Activated T-helper 9 cell treated with anti-CD3 and anti-CD28 coated beads, Interleukin-2, amount 50 U/mL, for 16 hours (primary cell): ENCODE measurements at places on chromosomes 7 and 10.

- DNase-seq = no peak
Measured at GRCh38 chr10:36671607-36672006, 453.8 kb upstream of the ANKRD30A start.

GRCh38 chr10:76185471-76186301, 754.3 kb downstream of the LRMDA start:
- DNase-seq = no peak

GRCh38 chr7:21327422-21328409, 100.2 kb upstream of the SP4 start:
- no peak for DNase-seq

- DNase-seq = no peak
Measured at GRCh38 chr10:3907514-3907913, 122.5 kb upstream of the KLF6 start.

DNA sequence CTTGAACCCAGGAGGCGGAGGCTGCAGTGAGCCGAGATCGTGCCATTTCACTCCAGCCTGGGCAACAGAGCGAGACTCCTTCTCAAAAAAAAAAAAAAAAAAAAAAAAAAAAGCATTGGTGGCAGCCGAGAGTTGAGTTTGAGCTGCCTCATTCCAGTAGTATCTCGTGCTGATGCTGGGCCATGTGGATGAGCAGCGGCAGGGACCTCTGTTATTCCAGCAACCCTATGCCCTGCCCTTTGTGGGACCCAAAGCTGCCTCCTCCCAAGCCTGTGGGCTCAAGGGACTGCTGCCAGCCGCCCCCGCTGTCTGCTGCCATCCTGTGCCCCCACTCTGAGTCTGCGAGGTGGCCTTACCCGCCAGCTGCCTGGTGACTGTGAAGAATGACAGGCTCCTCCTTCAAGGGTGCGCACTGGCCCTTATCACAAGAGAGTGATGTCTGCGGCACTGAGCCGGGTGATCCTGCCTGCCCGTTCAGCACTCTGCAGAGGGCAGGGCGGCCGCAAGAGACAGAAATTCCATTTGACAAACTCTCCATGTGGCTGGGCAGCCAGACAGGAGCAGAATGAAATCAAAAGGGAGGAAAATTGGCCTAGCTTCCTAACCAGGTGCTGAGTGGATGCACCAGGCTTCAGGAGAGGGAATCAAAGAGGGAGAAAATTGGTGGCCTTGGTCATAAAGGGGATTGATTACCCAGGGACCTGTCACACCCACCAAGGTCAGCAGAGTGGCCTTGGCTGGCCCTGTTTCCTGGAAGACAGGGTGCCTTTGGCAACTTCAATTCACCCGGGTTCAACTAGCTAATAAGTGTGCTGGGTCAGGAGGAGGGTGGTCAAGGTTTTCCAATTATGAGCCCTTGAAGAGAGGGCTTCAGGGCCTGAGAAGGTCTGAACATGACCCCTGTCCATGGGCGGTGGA, 65.3 kb upstream of the ZMIZ1 start:
- no peak for DNase-seq

DNA sequence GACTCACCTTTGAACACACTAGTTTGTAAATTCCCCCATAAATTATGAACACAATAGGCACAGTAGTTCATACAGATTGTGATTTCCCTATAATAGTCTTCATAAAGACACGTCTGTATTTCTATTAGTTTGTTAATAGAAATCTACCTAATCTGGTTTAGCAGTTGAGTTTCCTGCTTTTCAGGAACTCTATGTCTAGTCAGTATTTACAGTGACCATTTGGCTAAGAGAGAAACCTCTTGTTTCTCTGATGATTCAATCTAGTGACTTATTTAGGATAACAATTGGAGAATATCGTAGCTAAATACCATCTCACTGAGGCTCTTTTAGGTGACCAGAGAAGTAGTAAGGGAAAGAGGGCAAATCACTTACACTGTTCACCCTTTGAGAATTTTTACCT, 5.9 kb upstream of the HERPUD2 start:
- DNase-seq = no peak

DNA sequence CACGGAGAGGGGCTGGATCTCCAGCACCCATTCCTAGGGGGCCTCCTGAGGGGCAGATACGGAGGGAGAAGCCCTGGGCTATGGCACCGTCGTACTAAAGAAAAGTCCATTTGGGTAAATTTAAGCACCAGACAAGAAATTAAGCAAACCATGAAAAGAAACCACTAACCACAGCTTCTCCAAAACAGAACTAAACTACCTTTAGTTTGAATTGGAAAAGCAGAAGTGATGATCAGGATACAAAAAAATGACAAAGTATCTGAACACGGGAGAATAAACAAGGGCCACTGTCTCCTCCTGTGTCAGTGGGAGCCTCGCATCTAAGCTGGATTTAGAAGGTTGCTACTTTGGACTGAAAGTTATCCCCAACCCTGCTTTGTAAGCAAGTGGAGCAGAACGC, 69.1 kb downstream of the DIP2C start:
- no peak for DNase-seq
